IMR-90 (cell line): ENCODE measurements at places on chromosomes 3 and 15. TPM values are rescaled to one million over a fixed set of nuclear protein-coding genes. Genes with fewer than 3 reads are reported as not detected.

The KNL1 gene
- total RNA-seq, result 25.1 and 32.5 TPM in 2 replicates

- peak; percentile 49 for DNase-seq
These were observed 55.6 kb downstream of the CGGBP1 start for GRCh38 chr3:88003115-88003755.

- no peak for DNase-seq
These were observed 45.2 kb upstream of the CCDC80 start for GRCh38 chr3:112685956-112686799.

The CCR3 gene
- not detected in 2 replicates for total RNA-seq

The PLS1 gene
- total RNA-seq, result 0.90 and 1.7 TPM in 2 replicates

DNA sequence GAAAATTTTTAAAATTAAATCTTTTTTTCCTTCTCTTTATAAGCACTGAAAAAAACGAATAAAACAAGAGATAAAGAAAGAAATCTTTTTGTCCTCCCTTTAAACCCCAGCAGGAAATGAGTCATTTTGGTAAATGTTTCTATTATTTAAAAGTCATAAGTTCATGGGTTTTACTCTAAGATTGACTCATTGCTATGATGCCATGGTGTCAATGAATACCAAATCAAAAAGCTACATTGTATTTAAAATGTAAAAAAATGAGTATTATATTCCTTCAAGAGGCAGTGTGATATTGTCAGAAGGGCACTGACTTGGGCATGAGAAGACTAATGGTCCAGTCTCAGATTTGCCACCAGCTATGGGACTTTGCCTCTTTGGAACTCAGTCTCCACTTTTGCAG lies 303.4 kb upstream of the DNAJC19 start:
- DNase-seq, result peak; percentile 62

- peak; percentile 14 for DNase-seq
These were observed 5.8 kb upstream of the DIS3L start for GRCh38 chr15:66287461-66288057.

DNA sequence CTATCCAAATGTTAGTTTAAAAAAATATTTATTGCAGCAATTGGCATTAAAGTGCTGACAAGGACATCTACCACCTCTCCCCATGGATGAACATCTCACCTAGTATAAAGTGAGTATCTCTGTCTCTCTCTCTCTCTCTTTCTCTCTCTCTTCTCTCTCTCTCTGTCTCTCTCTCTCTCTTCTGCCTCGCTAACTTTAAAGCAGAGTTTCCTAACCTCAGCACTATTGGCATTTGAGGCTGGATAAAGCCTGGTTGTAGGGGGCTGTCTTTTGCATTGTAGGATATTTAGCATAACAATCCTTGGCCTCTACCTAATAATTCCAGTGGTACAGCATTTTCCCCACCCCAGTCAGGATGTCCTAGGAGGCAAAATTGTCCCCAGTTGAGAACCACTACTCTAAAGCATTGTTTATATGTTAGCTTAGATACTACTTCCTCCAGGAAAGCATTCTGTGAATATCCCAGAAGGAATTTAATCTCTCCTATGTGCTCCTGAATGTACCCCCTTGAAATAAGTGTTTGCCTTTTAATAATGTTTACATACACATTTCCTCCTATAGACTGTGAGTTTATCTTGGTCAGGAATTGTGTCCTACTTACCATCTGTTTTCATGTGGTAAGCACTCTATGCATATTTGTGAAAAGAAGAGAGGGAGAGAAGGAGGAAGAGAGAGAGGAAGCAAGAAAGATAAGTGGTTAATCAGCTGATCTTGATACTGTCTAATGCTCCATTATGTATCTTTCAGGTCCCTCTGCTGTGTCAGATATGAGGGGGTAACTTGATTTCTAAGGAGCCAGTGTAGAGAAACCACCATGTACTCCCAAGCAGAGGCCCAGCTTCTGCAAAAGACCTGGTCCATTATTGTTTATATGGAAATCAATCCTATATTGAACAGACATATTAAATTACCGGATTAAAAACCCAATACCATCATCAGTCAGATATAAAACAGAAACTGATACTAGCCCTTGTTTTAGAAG lies 346.6 kb downstream of the RBMS3 start:
- DNase-seq, result peak; percentile 23

- no peak for DNase-seq
These were observed 70.2 kb downstream of the FMN1 start for GRCh38 chr15:33124279-33124678.

DNA sequence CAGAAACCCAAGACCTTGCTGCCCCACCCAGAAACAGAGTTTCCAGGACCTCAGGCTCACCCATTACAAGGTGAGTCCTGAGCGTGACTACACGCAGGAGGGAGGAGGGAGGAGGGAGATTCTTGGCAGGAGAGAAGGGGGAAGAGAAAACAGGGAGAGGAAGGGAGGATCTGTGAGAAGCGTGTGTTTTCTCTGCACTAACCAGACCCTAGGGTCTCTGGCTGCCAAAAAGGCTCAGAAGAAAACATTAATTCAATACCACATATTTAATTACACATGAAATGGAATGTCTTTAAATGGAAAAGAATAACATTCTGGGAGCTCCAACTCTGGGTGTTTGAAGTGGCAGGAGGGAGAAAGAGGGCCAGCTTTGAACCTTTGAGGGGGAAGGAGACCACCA lies 309.0 kb downstream of the NTRK3 start:
- DNase-seq, result no peak

The AP3B2 gene
- total RNA-seq, result not detected in 2 replicates

- no peak for DNase-seq
These were observed 101.2 kb upstream of the TP63 start for GRCh38 chr3:189529889-189530471.

DNA sequence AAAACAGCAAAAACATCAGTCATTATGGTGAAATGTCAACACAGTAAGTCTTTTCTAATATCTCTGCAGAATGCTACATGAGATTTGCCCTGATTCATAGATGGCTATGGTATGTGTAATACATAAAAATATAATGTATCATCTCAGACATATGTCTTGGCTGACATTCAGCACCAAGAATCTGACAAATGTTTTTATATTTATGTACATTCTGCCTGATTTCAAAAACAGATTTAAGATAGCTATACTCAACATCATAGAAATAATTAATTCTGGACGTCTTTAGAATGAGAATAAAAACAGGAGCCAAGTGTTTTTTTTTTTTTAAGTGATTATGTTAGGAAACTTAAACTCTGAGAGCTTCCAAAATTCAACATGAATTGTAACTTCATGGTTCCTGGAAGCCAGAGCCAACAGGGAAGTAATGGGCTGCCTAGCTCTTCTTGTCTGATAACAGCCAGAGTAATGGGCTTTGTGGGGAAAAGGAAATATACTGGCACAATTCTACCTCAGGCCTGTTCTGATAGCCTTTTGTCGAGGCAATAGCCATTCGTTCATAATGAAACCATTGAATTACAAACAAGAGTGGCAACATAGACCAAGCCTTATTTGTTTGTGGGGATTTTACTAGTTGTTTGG lies 184.4 kb downstream of the VGLL4 start:
- peak; percentile 70 for DNase-seq

The FBXW12 gene
- not detected in 2 replicates for total RNA-seq

DNA sequence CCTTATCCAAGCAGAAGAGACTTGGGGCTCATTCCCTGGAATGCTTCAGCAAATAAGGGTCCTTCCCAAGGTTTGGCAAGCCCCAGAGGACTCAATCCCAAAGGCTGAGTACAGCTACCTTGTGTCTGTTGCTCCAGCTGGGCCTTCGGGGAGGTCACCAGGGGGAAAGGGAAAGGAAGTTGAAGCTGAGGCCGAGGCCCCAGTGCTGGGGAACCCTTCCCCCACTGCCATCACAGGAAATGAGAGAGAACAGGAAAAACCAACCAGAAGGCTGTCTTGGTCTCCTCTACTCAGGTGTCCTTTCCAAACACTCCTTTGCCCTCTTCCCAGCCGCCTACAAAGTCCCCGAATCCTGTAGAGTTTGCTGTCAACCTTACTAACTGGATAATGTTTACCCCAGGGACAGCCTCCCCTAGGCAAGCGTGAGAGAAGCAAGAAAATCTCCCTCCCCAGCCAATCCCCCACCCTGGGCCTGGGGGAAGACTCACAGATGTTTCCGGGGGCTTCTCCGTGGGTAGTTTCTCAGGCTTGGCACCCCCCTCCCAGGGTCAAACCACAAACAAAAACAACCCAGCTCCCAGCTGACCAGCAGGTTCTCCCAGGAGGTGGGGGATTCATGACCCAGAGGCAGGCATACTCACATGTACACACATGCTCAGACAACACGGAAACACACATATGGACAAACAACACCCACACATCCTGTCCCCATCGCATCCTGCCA lies 5.5 kb downstream of the CSRNP1 start:
- peak; percentile 75 for DNase-seq

DNA sequence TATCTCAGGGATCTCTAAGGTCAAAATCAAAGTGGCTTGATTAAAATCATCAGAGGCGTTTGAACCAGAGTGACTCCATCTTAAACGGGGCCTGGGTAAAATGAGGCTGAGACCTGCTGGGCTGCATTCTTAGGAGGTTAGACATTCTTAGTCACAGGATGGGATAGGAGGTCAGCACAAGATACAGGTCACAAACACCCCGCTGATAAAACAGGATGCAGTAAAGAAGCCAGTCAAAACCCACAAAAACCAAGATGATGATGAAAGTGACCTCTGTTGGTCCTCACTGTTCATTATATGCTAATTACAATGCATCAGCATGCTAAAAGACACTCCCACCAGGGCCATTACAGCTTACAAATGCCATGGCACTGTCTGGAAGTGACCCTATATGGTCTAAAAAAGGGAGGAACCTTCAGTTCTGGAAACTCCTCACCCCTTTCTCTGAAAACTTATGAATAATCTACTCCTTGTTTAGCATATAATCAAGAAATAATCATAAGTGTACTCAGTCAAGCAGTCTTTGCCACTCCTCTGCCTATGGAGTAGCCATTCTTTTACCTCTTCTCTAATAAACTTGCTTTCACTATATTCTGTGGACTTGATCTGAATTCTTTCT lies 143.3 kb upstream of the SLCO3A1 start:
- no peak for DNase-seq

DNA sequence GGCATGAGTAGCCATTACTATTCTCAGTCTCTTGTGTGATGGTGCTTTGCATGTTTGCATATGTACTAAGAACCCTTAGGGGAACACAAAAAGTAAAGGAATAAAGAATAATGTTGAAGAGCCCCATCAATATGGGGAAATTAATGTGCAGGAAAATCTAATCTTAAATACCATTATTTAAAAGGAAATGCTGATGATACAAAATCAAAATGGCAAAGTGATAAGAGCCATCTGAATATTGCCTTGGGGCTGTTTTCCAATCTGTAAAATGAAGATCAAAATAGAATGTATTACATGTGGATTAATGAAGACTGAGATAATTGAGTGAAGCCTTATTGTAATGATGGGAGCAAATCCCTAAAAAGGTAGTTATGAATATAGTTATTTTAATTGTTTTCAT lies 771.4 kb downstream of the GRM7 start:
- DNase-seq, result no peak

The ANKRD34C gene
- not detected in 2 replicates for total RNA-seq

DNA sequence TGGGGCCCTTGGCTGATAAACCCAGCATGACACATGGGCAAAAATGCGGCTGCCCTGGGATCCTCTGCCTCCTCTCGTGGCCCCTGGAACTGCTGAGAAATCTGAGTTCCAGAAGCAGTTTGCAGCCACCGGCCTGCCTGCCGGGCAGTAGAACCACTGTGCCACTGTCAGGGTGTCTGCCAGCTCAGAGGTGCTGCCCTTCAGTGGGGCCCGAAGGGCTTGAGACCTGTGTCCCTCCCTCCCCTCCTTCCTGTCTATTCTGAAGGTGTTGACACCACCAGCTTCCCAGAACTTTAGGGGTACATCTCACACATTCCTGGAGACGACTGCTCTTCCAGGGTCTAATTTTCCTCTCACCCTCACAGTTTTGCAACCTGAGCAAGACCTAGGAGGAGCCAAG lies 88.2 kb upstream of the POMGNT2 start:
- no peak for DNase-seq

The LRRC31 gene
- not detected in 2 replicates for total RNA-seq

The ATP13A4 gene
- total RNA-seq, result under 0.01 TPM in 1 of 2 replicates, not detected in the other

- no peak for DNase-seq
These were observed at the start of gene PLSCR2 for GRCh38 chr3:146469150-146470017. Gene PLSCR2 (minus strand): TSS chr3:146469561. CDS start chr3:146459904, 9,657 bp downstream.

GRCh38 chr3:100570811-100571210 lies 38.6 kb upstream of the ADGRG7 start:
- DNase-seq, result no peak

DNA sequence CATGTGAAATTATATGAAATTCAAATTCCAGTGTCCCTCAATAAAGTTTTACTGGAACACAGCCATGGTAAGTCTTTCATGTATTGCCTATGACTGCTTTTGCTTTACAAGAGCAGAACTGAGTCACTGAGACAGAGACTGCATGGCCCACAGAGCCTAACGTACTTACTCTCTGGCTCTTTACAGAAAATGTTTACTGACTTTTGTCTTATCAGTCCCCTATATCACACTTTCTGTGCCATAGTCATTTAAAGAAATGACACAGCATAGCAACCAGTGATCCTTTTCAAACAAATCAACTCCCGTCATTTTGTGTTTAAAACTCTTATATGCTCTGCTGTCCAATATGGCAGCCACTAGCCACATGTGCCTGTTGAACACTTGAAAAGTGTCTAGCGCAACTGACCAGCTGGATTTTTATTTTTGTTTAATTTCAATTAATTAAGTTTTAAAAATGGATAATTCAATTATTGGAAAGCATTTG lies 129.7 kb upstream of the CDIN1 start:
- DNase-seq, result peak; percentile 35

The RASL12 gene
- total RNA-seq, result under 0.01 and 0.18 TPM in 2 replicates

GRCh38 chr3:23085261-23085660 lies 117.9 kb upstream of the UBE2E2 start:
- DNase-seq, result no peak

GRCh38 chr3:128504963-128505730 lies 12.1 kb upstream of the GATA2 start:
- DNase-seq, result no peak

DNA sequence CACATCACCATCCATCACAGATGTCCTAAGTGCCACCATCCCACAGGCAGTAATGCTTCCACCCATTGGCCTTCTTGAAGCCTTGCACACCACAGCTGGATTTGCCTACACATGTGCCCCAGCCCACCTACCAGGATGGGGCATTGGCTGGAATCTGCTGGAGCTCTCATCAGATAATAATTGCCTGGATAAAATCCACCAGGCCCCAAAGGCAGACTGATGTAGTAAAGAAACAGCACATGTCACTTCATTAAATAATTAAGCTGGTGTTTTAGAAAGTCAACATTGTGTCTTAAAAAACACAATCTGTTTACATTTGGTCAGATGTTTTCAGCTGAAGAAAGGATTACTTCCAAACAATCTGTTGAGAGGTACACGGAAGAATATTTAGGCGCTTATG lies 229.5 kb downstream of the ATP8B4 start:
- DNase-seq, result no peak

The GOLGA8Q gene
- 0.18 and 0.28 TPM in 2 replicates for total RNA-seq

The SUMF1 gene
- 25.0 and 26.3 TPM in 2 replicates for total RNA-seq

DNA sequence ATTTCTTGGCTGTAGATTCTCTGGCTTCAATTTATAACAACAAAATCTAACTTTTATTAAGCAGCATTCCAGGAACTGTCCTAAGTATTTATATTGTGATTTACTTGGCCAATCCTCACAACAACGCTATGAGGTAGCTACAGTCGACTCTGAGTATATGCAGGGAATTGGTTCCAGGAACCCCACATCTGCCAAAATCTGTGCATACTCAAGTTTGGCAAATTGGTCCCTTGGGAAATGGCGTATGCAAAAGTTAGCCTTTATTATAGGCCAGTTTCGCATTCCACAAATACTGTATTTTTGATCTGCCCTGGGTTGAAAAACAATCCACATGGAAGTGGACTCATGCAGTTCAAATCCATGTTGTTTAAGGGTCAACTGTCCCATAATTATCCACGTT lies 53.9 kb downstream of the RAP2B start:
- no peak for DNase-seq
